ENCODE measurements at places on chromosomes 13 and 19.

GRCh38 chr19:911197-912033, 1.6 kb downstream of the R3HDM4 start:
- no peak for DNase-seq

GRCh38 chr19:31511696-31512095, 162.5 kb upstream of the TSHZ3 start:
- DNase-seq, result no peak

DNA sequence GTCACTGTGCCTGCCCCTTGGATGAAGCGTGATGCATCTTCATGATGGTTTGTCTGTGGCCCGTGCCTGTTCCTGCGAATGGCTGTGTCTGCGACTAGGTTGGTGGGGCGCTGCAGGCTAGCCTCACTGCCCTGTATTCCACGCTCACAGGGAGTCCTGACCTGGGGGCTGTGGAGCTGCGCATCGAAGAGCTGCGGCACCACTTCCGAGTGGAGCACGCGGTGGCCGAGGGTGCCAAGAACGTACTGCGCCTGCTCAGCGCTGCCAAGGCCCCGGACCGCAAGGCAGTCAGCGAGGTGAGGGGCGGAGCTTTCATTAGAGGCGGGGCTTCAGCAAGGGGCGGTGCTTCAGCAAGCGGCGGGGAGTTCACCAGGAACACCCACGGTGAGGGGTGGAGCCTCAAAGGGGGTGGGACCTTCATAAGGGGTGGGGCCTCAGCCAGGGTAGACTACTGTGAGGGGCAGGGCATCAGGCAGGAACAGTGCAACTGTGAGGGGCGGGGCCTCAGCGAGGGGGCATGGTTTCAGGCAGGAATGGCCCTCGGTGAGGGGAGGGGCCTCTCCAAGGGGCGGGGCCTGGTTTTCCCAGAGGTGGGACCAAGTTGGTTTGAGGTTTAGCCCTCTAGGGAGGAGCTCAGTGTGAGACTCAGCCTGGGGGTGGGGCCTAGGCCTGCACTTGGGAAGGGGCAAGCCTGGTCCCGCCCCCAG, 17.2 kb downstream of the PKN1 start:
- DNase-seq, result no peak

- DNase-seq, result no peak
Measured at GRCh38 chr19:33300894-33301143, 1.5 kb downstream of the CEBPA start.

DNA sequence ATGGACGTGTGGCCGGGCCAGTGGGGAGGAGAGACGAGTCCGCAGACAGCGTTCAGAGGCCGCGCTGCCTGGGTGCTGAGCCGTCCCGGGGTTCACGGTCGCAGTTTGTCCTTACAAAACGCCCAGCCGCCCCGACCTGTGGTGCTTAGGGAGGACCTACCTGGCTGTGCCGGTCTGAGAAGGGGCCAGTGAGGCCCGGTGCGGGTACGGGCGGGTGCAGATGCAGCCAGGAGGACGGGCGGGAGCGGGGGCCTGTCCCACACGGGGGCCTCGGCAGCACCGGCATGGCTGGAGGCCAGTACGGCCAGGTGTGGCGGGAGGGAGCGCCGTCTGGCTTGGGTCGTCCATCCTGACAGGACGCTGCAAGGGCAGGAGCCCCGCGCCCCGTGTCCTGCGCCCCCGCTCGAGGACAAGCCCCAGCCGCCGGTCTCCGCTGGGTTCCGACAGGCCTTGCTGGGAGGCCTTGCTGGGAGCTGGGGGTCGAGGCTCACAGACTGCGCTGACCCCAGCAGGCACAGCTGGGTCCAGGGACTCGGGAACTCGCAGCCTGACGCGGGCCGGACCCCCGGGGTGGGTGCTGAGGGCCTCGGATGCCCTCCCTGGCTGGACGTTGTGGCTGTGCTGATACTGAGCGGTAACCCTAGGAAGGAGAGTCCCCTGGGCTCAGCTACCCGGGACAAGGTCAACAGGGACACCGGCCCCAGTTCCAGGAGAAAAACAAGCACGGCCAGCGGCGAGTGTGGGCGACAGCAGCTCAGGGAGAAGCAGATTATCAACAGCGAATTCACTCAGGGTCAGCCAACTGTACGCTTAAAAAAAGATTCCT, 5.3 kb upstream of the PROZ start:
- no peak for DNase-seq

DNA sequence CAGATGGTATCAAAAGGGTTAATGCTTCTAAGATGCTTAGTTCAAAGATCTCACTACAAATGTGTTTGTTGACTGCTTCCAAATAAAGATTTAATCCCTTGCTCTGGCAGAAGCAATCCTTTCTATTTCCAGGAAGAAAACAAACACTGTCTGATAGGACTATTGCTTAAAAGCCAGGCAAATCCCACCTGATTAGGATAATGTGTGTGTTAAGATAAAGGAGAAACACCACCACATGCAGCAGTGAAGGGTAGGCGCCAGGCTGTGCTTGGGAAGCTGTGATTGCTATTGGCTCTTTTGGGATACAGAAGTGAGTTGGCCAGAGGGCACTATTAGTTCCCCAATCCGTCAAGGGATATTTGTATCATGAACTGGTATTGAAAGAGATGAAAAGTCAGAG, 62.8 kb upstream of the LRCH1 start:
- no peak for DNase-seq

DNA sequence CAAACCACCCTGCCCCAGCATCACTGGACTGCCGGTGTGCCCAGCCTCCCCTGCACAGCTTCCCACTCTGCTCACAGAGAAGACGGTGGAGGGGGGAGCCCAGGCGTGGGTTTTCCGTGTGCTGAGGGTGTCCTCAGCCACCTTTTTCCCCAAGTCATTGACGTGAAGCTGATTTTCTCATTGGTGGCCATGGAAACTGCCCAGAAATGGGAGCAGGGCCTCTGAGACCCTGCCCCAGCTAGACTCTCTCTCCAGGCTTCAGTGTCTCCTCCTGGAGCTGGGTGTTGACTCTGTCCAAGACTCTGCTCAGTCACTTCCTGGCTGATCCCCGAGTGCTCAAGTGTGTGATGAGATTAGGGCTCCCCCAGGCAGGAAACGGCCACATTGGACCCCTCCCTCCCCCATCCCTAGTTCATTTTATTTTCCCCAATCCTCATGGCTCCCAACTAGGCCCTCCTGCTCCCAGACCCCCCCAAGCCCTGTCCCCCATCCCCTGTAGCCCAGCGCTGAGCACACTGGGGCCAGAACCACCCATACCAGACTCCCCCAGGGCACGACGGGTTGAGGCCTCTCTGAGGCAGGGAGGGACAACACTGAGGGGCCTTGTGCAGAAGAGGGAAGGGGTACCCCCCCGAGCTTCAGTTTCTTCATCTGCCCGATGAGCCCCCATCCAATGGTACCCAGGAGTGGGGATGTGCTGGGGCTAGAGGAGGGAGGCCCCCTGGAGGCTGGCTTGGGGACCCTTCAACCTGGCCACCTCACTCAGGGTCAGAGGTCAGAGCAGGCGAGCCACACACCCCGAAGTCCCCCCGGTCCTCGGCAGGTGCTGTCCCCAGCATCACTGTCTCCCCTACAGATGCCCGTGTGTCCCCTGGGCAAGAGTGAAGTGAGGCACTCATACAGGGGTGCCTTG, 1.2 kb upstream of the F2RL3 start:
- DNase-seq, result no peak

GRCh38 chr19:41998246-41999020, 4.4 kb upstream of the ATP1A3 start:
- no peak for DNase-seq

- DNase-seq, result no peak
Measured at GRCh38 chr19:6599866-6600454, 9.0 kb upstream of the CD70 start.

DNA sequence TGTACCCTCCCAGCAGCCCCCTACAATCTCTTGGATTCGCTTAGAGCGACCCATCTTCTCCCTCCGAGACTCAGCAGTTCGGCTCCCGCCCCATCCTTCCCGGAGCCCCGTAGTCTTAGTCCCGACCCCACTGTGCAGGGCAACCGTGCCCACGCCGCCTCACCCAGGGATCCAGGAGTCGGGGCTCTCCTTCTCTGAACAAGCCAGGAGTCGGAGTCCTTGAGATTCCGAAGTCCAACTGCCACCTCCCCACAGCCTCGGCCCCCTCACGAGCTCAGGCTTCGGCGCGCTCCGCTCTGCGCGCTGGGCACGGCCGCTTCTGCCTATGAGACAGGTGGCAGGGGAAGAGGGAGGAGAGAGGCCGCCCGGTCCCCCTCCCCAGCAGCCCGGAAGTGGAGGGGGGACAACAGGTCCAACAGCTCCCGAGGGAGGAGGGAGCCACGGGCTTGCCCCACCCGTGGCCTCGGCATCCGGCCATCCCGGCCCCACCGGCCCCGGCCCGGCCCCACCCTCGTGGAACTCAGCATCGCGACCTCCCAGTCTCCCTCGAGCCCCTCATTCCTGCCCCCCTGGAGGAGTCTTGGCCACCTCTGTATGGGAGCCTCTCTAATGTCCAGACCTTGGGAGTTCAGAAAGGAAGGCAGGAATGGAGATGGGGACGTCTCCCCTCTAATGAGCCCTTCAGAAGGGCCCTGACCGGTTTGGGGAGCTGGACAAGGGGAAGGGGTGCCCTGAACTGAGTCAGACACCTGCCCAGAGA, at the start of gene PHLDB3:
PHLDB3 (minus strand) TSS at position 321 of the 760 bp plus-strand sequence. CDS start 628 bp downstream, outside the sequence.
- no peak for DNase-seq

GRCh38 chr13:112833551-112834257, 135.3 kb upstream of the MCF2L start:
- no peak for DNase-seq

GRCh38 chr13:41460930-41461329, 3.6 kb downstream of the RGCC start:
- DNase-seq, result no peak

DNA sequence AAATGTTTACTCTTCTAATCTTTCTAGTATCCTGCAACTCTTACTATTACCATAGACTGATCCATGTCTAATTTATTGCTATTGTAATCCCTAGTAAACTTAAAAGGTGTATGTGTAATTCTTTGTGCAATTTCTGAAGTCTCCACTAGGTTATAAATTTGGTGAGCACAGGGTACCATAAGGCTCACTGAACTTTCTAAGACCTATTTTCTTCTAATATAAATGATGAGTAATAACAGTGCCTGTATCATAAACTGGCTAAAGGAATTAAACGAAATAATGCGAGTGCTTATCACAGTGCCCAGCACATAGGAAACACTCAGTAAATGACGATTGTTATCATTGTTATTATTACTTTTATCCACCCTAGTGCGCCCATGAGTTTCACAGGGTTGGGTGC, 119.1 kb downstream of the KLF12 start:
- DNase-seq, result no peak

GRCh38 chr19:39937787-39938186, 3.4 kb upstream of the FCGBP start:
- DNase-seq, result no peak

DNA sequence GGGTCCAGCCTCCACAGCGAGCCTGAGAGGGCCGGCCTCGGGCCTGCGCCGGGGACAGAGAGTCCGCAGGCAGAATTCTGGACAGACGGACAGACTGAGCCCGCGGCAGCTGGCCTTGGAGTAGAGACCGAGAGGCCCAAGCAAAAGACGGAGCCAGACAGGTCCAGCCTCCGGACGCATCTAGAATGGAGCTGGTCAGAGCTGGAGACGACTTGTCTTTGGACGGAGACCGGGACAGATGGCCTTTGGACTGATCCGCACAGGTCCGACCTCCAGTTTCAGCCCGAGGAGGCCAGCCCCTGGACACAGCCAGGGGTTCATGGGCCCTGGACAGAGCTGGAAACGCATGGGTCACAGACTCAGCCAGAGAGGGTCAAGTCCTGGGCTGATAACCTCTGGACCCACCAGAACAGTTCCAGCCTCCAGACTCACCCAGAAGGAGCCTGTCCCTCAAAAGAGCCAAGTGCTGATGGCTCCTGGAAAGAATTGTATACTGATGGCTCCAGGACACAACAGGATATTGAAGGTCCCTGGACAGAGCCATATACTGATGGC, 490 bp downstream of the ITPKC start:
- no peak for DNase-seq

- no peak for DNase-seq
Measured at GRCh38 chr13:75151081-75151643, 330.8 kb downstream of the TBC1D4 start.

- no peak for DNase-seq
Measured at GRCh38 chr19:15112385-15112784, 5.2 kb downstream of the SYDE1 start.

- no peak for DNase-seq
Measured at GRCh38 chr13:83620530-83621220, 261.6 kb downstream of the SLITRK1 start.

DNA sequence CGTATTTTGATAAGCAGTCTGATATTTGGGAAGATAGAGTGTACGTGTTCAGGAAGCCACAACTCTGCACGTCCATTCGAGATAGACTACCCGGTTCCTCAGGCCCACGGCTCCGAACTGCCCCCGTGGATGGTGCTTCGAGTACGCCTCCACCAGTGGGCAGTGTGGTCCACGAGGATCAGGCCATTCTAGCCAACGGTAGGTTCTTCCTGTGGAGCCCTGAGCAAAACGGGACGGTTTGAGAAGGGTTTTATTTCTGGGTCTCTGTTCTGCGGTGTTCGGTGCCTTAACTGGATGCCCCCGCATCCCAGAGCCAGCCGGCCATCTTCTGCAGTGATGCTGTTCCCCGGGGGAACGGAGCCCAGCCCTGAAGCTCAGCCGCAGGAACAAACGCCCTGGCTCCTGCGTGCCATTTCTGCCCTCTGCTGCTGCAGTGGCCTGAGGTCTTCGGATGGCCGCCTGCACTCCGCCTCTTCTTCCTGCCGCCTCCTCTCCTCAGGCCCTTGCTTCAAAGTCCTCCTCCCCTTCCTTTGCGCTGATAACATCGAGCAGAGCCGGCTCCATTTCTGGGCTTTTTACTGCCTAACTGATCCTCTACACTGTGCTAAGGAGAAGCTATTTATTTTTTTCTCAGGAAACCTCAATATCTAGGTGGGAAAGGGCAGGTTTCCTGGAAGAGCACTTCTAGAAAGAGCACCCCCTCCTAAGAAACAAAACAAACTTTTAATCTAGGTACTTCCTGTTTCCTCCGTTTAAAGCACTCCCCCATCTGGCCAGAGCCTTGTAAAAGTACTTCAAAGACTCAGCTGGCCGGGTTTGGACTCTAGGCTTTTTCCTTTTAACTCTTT, 36.2 kb upstream of the SLC46A3 start:
- no peak for DNase-seq
